ENCODE measurements at places on chromosomes 7 and 10.
A peak's percentile ranks its signal among the peaks of the same experiment; 100 is the strongest.

DNA sequence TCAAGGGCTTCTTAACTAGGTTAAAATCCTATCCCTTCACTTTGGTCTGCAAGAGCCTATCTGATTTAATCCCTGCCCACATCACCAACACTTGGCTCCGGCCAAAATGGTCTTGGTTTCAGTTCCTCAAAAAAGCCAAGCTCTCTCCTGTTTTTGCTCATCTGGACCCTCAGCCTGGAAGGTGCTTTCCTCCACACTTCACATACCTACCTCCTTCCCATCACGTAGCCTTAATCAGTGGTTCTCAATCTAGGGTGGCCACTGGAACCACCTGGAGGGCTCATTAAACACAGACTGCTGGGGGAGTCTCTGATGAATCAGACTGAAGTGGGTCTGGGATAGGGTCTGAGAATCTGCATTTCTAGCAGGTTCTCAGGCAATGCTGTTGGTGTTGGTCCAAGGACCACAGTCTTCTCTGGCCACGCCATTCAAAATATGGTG, 227.0 kb upstream of the AOAH start:
- no peak for DNase-seq

GRCh38 chr10:7813481-7813880, 4.8 kb upstream of the TAF3 start:
- DNase-seq, result no peak

GRCh38 chr10:104028146-104028545, 57.5 kb downstream of the COL17A1 start:
- DNase-seq, result no peak

DNA sequence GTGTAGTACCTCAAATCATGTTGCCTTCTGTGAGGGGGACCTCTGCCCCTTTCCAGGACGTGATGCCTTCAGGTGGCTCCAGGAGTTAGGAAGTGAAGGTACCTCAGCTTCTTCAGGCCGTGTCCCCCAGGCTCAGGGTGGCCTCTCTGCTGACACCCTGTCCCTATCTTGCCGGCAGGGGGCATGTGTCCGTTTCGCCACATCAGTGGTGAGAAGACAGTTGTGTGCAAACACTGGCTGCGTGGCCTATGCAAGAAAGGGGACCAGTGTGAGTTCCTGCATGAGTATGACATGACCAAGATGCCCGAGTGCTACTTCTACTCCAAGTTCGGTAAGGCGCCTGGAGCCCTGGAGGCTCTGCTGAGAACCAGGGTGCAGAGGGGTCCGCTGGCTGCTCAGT, 9.2 kb downstream of the CPSF4 start:
- DNase-seq, result no peak

DNA sequence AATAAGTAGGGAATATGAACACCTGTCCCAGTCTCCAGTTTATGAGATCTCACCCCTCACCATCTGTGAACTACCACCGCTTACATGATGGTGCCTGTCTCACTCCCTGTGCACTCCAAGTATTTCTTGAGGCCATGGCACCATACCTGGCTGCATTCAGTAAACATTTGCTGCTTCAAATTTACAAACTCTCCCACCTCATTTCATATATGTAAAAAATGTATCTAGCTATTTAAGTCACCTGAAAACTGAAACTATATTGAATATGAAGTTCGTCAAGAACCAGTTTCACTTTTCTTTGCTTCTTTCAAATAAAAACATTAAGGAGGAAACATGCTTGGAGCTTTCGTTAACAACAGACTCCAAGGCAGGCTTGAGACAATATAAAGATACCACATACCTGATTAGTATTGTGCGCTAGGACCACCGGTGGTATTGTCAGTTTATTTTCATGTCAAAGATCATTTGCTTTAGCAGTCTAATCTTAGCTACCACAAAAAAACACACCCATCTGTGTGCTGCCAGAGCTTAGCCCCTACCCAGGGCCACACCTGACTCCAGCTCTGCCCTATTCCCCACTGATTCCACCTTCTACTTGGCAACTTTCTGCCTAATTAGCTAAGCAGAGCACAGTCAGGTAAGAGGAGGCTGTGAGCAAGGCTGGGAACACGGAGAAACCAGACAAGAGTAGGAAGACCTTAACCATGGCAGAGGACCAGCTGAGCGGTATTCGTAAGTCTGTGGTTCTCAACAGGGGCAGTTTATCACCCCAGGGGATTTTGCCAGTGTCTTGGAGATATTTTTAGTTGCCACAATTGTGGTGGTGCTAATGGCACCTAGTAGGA, 92.0 kb downstream of the ZFAND4 start:
- peak; percentile 5 for DNase-seq

GRCh38 chr7:121019018-121019417, 30.5 kb downstream of the CPED1 start:
- no peak for DNase-seq

GRCh38 chr7:41146429-41146828, 556.5 kb downstream of the INHBA start:
- no peak for DNase-seq

GRCh38 chr10:14487488-14487883, 156.8 kb upstream of the FRMD4A start:
- DNase-seq, result no peak

- peak; percentile 79 for DNase-seq
Measured at GRCh38 chr10:87095236-87095945, 385 bp downstream of the SHLD2 start.

DNA sequence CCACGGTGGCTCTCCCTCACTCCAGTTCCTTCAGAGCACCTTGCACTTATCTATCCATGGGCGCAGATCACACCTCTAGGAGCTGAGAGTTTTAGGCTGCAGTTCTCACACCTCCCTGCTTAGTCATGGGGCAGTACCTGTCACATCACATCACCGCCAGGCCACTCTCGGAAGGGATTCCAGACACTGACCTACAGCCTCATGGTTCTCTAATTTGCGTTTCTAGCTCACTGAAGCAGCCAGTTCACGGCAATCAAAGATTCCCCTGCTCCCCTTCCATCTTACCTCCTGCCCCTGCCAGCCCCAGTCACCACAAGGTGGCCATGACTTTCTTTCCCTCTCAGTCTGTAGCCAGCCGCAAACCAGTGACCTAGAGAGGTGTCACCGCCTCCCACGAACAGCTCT, 34.2 kb downstream of the ADRB1 start:
- no peak for DNase-seq

DNA sequence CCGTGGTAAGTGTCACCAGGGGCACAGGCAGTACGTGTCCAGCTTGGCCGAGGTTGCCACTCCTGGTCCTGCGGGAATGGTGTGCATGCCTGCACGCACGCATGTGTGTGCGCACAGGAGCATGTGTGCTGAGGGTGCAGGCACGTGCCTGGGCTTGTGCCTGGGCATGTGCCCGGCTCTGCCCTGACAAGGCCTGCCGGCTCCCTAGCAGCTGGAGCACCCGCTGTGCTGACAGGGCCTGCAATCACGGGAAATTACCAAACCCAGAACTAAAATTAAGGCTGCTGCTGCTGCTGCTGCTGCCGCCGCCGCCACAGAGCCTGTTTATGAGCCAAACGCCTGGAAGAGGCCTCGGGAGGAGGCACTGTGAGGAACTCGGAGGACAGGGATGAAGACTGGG, 28.7 kb downstream of the GHRHR start:
- no peak for DNase-seq

GRCh38 chr7:10889266-10889898, 84.3 kb upstream of the PHF14 start:
- DNase-seq, result peak; percentile 23

GRCh38 chr7:4833176-4833575, 28.7 kb downstream of the PAPOLB start:
- no peak for DNase-seq

- DNase-seq, result no peak
Measured at GRCh38 chr7:53602817-53603418, 567.5 kb downstream of the POM121L12 start.

DNA sequence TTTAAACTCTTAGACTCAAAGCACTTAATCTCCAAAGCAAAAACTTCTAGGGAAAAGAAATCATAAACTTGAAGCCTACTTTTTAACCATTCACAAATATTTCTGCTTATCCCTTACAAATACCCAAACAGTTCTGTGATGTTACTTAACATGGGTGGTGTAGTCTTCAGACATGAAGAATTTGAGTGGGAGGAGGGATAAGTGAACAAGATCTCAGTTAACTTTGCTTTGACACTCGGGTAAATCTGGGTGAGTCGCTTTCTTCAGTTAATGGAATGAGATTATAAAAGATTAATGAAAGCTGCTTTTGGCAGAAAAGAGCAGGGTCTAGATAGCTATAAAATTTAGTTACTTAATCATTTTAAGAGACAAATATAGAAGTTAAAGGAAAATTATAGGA, 47.5 kb downstream of the RNF133 start:
- no peak for DNase-seq

- DNase-seq, result no peak
Measured at GRCh38 chr7:27895551-27895950, 155.6 kb downstream of the TAX1BP1 start.

DNA sequence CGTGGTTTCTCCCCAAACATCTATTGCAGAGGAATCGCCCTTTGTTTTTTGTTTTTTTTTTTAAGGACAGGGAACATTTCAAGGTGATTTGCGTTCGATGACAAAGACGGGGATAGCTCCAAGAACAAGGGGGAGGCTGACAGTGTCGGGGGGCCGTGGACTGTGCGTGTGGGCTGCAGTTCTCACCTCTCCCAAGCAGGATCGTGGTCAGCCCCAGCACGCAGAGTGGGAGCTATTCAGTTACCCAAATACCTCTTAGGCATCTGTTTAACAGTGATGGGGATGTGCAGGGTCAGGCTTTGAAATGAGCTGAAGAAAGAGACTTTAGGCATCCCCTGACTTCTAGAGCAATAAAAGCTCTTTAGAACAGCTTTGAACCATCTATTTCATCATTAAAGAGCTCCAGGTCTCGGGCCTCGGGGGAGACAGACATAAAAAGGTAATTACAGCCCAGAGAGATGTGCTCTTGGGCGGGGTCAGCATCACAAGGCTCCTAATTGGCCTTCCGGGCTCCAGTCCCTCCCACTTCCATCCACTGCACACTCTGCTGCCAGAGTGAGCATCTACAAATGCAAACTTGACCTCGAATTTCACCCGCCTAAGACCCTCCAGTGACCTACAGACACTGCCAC, 97.3 kb downstream of the MYL10 start:
- no peak for DNase-seq

DNA sequence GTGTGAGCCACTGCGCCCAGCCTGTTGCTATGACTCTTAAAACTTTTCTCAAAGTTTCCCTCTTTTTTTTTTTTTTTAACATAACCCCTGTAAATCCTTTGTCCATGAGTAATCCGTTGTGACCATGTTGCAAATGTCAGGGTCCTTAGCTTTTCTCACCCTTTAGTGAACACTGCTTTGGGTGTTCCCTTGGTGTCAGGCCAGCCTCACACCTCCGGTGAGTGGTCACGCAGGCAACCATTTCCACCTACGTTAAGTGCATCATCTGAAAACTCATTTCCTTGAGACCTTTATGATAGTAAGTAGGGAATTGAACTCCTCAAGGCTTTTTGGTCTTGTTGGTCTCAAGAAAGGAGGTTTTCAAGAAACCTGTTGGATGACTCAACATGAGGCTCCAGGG, 41.3 kb upstream of the OPN4 start:
- no peak for DNase-seq

GRCh38 chr7:37987732-37988131, 67.3 kb downstream of the EPDR1 start:
- DNase-seq, result no peak

DNA sequence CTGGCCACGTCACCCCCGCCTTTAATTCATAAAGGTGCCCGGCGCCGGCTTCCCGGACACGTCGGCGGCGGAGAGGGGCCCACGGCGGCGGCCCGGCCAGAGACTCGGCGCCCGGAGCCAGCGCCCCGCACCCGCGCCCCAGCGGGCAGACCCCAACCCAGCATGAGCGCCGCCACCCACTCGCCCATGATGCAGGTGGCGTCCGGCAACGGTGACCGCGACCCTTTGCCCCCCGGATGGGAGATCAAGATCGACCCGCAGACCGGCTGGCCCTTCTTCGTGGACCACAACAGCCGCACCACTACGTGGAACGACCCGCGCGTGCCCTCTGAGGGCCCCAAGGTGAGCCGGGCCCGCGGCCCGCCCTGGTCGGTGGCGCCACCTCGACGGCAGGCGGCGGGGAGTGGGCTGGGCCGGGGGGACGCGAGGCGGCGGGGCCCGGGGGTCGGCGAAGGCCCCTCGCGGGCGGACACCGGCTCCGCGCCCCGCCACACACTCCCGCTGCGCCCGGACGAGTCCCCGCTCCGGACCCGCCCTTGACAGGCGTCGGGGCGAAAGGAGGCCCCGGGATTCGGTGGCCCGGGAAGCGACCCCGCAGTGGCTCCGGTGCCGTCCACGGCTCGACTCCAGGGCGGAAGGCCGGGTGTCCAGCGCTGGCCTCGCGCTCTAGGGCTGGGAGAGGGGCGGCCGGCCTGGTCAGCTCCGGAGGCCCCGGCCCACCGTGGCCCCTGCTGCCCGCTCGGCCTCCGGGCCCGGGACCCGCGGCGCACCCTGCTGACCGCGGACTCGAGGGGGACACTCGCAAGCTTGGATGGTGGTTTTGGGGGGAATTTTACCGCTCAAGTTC, 557 bp downstream of the BAG3 start:
- no peak for DNase-seq

DNA sequence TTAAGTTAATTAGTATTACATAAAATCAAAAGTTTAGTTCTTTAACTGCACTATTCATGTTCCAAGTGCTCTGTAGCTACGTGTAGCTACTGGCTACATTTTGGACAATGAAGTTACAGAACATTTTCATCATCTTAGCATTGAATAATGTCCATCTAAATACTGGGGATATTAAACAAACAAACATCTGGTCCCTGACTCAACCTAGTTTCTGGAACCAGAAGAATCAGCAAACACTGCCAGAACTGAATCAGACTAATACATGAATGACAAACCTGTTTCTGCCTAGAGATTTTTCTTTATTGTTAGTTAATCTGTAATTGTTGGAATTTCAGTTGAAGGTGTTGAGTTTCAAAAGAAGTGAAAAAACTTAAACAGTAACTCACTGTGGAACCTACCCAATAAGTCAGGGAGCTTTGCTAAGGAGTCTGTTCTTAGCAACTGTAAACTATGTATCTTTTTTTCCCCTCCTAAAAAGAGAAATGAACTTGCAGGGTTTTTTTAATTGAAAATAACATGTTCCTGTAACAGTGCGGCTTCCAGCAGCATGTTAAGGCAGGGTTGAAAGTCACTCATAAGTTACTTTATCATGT, 58.3 kb downstream of the CDK13 start:
- no peak for DNase-seq

- no peak for DNase-seq
Measured at GRCh38 chr7:121280656-121281055, 48.1 kb upstream of the WNT16 start.

- DNase-seq, result no peak
Measured at GRCh38 chr7:107213193-107213788, 44.5 kb downstream of the HBP1 start.

- DNase-seq, result no peak
Measured at GRCh38 chr7:67100956-67101361, 104.3 kb downstream of the TYW1 start.

- DNase-seq, result no peak
Measured at GRCh38 chr7:38283107-38283506, 9.7 kb upstream of the TARP start.

All from CD4-positive, alpha-beta T cell treated with Interferon gamma for 1 hour (primary cell).